ENCODE measurements at places on chromosomes 5 and 9.
A peak's percentile ranks its signal among the peaks of the same experiment; 100 is the strongest.

GRCh38 chr5:180296771-180297170 is 4.9 kb upstream of the MAPK9 start:
- DNase-seq: no peak

GRCh38 chr5:53037141-53037859 is 48.1 kb downstream of the ITGA2 start:
- no peak for DNase-seq

GRCh38 chr5:108167174-108167573 is 214.7 kb downstream of the FBXL17 start:
- DNase-seq: no peak

GRCh38 chr9:132042324-132042723 is 37.3 kb downstream of the MED27 start:
- DNase-seq: no peak

- no peak for DNase-seq
Observed at GRCh38 chr5:68480335-68480940, 264.9 kb downstream of the PIK3R1 start.

DNA sequence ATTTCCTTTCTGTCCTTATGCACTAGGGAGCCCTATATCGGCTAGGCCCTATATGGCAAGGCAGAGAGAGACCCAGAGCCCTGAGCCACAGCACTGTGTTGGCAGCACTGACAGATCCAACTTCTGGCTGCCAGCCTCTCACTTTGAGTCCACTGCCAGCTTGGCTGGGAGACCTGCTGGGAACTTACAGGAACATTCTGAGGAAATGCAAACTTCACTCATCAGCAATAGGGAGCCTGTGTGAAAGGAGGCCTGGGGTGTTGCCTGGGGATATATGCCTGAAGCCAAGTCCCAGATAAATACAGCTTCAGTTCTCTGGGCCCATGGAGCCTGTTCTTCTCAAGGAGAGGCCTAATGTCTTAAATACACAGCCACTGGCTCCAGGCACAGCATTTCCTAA is 78.0 kb downstream of the ADRB2 start:
- peak; percentile 58 for DNase-seq

GRCh38 chr9:102072059-102072764 is 333.8 kb upstream of the GRIN3A start:
- DNase-seq: no peak

- DNase-seq: peak; percentile 13
Observed at GRCh38 chr9:87212605-87213021, 265.3 kb upstream of the GAS1 start.

- DNase-seq: no peak
Observed at GRCh38 chr5:132203464-132203818, 24.2 kb downstream of the P4HA2 start.

DNA sequence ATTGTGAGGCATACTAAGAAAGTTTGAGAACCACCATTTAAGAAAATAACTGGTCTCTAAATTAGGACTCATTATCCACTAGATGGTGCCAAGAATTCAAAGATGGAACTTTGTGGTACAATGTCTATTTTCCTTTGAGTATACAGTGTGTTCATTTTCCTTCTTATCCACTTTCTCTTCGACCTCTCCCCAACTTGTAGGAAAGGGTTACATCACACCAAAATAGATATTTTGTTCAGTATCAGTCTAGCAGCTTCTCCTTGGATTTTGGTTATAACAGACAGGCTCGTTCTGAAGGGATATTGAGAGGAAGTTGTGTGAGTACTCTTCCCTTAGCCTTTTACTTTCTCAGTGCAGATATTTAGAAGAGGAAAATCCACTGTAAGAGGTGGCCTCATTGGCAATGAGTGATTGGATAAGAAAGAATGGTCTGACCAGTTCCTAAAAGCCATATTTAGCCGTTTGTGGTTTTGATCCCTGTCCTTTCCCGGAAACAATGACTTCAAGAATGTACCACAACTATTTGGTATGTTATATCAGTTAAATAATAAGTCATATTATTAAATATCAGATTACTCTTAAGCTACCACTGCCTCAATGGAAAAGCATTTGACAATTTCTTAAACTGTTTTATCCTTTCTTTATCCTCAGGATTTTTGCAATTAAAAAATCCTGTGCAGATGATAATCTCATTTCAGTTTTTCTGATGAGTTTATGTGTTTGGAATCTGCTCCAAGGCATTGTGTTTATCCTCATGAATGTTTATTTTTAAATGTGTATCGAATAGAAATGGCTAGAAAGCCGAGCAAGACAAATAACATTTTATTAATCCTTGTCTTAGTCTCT is 69.0 kb upstream of the GRAMD2B start:
- no peak for DNase-seq

DNA sequence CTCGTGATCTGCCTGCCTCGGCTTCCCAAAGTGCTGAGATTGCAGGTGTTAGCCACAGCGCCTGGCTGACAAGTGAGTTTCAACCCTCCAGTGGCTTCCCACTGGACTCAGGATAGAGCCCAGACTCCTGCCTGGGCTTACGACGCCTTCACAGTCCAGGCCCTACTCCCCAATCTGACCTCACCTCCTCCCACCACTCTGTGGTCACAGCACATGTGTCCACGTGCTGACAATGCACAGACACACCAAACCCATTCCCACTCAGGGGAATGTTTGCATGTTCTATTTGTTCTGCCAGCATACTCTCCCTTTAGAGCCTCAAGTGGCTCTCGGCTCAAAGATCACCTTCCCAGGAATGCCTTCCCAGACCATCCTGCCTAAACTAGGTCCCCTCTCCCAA is 31.1 kb upstream of the TRIM14 start:
- DNase-seq: no peak

GRCh38 chr5:172223901-172224873 is 30.2 kb downstream of the EFCAB9 start:
- DNase-seq: no peak

GRCh38 chr5:143243103-143243502 is 160.4 kb downstream of the NR3C1 start:
- DNase-seq: no peak

- DNase-seq: no peak
Observed at GRCh38 chr5:178544166-178544834, 45.9 kb downstream of the COL23A1 start.

DNA sequence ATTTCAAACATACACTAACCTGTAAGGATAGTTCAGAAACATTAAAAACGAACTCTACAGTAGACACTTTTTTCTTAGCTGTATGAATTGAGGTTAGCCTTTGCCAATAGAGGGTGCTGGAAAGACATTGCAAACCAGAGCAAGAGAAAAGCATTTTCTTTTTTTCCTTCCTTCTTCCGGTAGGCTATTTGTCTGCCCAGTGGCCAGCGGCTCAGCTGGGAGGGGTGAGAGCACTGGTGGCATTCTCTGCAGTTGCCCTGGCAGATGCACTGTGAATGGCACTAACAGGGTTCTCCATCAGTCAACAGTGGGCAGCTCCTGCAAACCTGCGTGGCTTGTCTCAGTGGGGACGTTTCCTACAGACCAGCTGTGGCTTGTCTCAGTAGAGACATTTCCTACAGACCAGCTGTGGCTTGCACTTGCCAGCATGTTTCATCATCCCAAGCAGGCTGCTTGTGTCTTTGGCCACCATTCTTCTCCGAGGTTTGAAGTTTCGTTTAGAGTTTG is 984.5 kb upstream of the CDH18 start:
- DNase-seq: peak; percentile 58

- DNase-seq: no peak
Observed at GRCh38 chr9:113910036-113910639, 34.0 kb downstream of the ZNF618 start.

DNA sequence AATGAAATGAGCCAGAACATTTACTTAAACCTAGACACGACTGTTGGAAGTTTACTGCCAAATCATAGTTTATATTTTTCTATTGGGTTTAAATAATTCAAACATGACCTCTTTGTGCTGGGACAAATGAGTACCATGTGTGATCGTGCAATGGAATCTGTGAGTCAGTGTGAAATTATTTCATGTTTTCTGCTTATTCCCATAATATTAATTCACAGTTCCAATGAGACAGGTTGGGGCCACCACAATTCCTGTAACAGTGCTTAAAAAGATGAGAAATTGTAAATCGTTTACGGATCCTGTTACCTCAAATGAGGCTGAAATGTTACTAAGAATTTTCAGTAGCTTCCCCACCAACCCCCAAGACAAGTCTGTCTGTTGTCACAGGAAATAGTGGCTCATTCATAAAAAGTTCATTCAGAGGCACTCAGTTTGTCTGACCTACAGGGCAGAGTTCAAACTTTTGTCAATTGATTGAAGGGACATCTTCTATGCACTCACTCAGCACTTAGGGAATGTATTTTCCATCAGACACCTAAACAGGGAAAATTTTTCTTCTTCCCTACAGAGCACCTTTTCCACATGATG is 563.9 kb upstream of the ADAMTS16 start:
- DNase-seq: no peak

- no peak for DNase-seq
Observed at GRCh38 chr9:121363622-121363961, 6.5 kb downstream of the STOM start.

DNA sequence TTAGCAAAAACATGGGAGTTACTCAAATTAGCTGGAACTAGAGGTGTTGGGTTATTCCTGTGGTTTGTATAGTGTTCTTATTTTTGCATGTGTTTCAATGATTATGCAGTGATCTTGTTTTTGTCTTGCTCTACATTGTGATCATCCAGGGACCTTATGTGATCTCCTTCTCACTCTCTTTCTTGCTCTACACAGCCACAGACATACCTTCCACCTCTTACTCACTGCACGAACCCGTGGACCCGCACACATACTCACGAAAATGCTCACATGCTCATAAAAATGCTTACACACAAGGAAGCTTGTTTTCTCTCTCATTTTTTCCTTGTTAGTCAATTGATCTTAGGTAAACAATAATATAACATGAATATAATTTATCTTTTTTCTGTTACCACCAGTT is 187.1 kb downstream of the KDM4C start:
- DNase-seq: no peak

DNA sequence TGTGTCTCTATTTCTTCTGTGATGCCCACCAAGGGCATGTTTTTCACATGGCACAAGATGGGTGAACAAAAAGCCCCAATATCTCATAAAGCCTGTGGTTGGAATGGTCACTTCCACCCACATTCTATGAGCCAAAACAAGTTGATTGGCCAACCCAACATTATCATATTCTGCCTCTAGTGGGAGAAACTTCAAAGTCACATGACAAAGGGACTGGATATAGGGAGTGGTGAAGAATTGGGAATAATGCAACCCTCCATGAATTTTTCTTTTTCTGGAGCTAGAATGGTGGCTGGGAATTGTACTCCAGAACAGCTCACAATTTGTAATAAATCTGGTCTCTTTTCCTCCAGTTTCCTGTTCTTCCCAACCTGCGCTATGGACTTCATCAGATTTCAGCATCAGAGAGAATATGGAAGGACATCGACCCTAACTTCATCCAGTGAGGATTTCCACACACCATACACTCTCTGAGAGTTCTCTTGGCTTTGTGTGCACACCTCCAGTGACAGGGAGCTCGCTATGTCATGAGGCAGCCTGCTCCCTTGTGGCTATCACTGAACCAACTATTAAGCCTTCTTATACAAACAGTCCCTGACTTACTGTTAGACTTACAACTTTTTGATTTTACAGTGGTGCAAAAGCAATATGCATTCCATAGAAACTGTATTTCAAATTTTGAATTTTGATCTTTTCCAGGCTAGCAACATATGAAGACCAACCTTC is 12.0 kb upstream of the B4GALT1 start:
- DNase-seq: no peak

DNA sequence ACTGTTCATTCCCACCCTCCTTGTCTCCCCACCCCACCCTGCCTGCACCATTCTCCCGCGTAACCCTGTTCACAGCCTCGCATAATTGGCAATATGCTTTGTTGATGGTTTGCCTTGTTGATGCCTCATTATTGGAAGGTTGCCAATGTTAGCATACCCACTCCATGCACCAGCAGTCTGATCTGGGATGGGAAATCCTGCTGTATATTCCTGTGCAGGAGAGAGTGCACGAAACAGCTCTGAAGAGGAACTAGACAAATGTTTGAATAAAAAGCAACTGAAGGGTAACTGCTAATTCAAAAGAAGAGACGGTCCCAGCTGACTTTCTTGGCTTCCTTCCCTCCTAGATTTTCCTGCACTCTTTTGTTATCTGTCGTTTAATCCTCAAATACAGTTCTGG is 271.7 kb upstream of the TLE4 start:
- DNase-seq: no peak

- no peak for DNase-seq
Observed at GRCh38 chr5:77277759-77278158, 67.3 kb downstream of the PDE8B start.

DNA sequence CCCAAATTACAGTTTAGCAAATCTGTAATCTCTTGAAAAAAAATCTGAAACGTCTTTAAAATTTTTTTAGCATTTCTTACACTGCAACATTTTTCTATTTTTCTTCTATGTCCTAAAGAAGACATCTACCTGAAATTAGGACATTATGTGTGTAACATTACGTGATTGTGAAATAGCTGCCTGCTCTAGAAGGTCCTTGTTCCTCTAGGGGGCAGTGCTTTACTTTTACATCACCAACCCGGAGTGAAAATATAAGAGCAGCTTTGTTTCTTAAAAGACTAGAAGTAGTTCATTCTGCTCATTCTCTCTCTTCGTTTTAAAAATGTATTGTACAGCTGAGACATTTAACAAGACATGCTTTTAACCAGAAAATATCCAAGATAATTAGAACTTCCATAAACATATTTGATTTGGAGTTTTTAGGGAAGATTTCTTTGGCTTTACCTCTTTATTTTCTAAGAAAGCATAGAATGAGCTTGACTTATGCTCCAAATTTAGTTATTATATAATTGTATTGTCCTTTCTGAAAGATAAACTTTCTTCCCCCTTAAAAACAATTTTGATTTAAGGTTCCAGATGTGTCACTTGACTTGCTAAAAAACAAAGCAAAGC is 48.1 kb upstream of the RIOK2 start:
- peak; percentile 40 for DNase-seq

- no peak for DNase-seq
Observed at GRCh38 chr5:95835682-95836385, 13.3 kb upstream of the GLRX start.

DNA sequence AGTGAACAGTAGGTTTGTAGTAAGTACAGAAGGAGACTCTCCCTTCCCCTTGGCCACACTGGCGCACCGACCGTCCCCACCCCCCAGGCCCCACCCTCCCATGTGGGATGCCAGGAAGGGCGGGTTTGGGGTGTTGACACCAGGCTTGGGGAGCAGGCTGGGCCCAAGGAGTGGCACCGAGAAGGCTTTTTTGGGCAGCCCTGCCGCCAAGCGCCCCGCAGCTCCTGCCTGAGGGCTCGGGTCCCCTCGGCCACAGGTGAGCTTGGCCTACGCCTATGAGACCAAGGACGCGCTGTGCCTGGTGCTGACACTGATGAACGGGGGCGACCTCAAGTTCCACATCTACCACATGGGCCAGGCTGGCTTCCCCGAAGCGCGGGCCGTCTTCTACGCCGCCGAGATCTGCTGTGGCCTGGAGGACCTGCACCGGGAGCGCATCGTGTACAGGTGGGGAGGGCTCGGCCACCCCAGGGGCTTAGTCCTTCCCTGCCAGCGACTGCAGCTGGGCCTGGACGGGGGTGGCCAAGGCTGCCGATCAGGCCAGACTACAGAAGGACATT is 7.3 kb downstream of the GRK6 start:
- DNase-seq: no peak

All from ELF-1 (cell line).